ENCODE measurements at places on chromosomes 3 and 15. TPM values are rescaled to one million over a fixed set of nuclear protein-coding genes. Genes with fewer than 3 reads are reported as not detected.

Gene NR1I2
- 0.21 TPM for total RNA-seq

Gene SCN5A
- total RNA-seq = 0.12 TPM

Gene SERINC4
- 0.20 TPM for total RNA-seq

Gene LNP1
- total RNA-seq = 1.7 TPM

Gene LRRIQ4
- not detected for total RNA-seq

All from T-cell (primary cell).